ENCODE measurements at places on chromosomes 5 and 9.

GRCh38 chr9:4979239-4979638, 5.8 kb upstream of the JAK2 start:
- no peak for DNase-seq

GRCh38 chr5:139460455-139460854, 2.1 kb downstream of the ECSCR start:
- no peak for DNase-seq

- no peak for DNase-seq
Observed at GRCh38 chr5:124537107-124537506, 209.3 kb downstream of the ZNF608 start.

GRCh38 chr5:154885439-154885838, 27.0 kb downstream of the CNOT8 start:
- DNase-seq = no peak

DNA sequence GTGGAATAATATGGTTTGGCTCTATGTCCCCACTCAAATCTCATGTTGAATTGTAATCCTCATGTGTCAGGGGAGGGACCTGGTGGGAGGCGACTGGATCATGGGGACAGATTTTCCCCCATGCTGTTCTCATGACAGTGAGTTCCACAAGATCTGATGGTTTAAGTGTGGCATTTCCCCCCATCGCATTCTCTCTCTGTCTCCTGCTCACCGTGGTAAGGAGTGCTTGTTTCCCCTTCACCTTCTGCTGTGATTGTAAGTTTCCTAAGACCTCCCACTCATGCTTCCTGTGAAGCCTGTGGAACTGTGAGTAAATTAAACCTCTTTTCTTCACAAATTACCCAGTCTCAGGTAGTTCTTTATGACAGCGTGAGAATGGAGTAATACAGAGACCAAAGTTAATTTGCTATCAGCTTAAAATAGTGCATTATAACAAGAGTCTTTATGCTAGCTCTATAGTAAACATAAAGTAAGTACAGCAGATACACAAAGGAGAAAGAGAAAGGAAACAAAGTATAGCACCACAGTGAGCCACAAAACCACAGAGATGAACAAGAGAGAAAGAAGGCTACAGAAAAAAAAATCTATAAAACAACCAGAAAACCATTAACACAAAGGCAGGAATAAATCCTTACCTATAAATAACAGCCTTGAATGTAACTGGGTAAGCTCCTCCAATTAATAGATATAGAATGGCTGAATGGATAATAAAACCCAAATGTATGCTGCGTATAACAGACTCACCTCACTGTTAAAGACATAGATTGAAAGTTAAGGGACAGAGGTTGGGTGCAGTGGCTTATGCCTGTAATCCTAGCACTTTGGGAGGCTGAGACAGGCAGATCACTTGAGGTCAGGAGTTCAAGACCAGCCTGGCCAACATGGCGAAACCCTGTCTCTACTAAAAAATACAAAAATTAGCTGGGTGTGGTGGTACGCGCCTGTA, 39.7 kb downstream of the RAPGEF6 start:
- no peak for DNase-seq

DNA sequence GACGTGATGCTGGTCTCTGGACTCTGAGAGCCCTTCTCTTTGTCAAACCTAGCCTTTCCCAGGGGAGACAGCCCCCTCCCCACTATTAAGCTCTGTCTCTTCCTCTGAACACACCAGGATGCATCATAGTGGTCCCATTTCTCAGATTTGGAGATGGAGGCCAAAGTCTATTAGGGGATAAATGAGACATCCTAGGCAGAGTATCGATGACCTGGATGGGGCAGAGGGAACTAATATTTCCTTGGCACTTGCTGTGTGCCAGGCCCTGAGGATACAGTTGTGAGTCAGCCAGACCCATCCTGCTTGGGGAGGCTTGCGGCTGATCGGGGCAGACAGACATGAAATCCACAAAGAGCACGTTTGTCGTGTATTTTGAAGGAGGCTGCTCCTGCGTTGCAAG, 5.2 kb downstream of the DNM1 start:
- DNase-seq = no peak

GRCh38 chr9:138104251-138105122, 226.9 kb downstream of the CACNA1B start:
- DNase-seq = no peak

DNA sequence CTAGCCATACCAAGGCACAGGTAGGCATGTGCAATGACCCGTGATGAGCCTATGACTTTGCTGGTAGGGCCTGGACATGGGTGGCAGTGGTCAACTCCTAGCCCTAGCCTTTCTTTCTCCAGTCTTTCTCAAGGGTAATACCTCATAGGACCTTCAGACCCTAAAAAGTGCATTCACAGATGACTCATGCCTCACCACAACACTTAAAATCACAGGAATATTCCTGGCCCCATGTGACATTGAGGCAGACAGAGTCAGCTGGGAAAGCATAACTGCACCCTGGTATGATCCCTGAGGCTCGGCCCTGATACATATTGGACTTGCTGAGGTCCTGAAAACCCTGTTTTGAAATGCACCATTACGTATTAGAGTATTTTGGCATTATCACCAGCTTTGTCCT, 449.5 kb downstream of the HINT1 start:
- DNase-seq = no peak

GRCh38 chr5:178465861-178466288, 124.3 kb downstream of the COL23A1 start:
- DNase-seq = no peak

DNA sequence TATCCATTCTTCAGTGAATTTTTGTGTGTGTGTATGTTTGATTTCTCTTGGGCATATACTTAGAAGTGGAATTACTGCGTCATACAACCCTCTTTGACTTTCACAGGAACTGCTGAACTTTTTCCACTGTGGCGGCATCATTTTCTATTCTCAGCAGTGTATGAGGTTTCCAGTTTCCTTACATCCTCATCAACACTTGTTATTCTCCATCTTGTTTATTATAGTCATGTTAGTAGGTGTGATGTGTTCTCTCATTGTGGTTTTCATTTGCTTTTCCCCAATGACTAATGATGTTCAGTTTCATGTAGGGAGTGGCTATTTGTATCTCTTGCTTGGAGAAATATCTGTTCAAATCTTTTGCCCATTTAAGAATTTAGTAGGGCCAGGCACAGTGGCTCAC, 2.6 kb downstream of the ZNF79 start:
- no peak for DNase-seq

- no peak for DNase-seq
Observed at GRCh38 chr9:92679413-92680165, 9.7 kb upstream of the IPPK start.

- DNase-seq = no peak
Observed at GRCh38 chr5:72667708-72668107, 148.8 kb upstream of the TNPO1 start.

DNA sequence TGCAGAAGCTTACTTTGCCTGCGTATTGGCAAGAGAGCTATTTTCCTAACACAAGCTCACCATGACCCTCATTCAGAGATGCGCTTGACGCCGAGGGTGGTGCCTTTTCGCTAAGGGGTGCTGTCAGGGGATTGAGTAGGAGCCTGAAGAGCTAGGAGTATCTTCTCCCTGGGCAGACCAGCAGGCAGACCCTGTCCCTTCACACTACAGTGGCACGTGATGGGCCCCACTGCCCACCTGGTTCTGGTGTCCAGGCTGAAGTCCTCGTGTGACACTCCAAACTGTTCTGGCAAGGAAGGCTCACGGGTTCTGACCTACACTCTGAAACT, 198.3 kb downstream of the AUH start:
- no peak for DNase-seq

DNA sequence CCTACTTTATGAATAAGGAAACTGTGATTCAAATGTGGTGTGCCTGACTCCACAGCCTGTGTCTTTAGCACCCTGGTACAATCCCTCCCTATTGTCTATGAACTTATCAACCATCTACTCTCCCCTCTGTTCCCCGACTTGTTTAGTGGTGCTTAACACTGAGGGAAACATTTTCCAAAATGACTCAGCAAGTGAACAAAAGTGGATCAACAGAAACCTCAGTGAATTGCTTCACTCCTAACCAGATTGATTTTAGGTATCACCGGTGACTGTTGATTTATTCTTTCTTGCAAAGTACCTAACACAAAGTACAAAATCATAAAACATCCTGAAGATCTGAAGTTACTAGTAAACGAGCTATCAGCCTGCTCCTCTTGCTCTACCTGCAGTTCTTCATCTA, 42.1 kb upstream of the RAPGEF6 start:
- no peak for DNase-seq

DNA sequence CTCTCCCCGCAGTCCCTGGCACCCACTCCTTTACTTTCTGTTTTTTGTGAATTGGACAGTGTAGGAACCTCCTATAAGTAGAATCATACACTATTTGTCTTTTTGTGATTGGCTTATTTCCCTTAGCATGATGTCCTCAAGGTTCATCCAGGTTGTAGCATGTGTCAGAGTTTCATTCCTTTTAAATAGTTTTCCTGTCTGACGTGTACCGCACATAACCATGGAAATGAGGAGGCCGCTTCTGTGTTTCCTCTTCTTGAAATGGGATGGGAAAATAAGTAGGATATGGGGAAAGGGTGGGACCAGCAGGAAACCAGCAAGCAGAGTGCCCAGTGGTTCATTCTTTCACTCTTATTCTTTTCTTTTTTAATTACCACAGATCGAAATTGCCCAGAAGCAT, 72.6 kb upstream of the ENTREP1 start:
- DNase-seq = no peak

DNA sequence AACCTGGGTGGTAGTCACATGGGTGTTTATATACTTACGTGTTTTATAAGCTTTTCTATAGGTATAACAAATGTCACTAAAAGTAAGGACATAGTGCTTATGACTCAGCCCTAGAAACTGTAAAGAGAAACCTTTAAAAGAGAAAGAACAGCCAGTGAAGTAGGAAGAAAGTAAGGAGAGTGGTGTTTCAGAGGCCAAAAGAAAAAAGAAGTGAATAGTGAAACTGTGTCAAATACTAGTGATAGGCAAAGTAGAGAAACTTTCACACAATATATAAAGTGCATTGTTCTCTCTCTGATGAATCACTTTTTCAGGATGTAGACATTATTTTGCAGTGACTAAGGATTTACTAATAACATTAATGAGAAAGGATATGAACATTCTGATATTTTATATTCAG, 74.2 kb upstream of the SUSD1 start:
- DNase-seq = no peak

DNA sequence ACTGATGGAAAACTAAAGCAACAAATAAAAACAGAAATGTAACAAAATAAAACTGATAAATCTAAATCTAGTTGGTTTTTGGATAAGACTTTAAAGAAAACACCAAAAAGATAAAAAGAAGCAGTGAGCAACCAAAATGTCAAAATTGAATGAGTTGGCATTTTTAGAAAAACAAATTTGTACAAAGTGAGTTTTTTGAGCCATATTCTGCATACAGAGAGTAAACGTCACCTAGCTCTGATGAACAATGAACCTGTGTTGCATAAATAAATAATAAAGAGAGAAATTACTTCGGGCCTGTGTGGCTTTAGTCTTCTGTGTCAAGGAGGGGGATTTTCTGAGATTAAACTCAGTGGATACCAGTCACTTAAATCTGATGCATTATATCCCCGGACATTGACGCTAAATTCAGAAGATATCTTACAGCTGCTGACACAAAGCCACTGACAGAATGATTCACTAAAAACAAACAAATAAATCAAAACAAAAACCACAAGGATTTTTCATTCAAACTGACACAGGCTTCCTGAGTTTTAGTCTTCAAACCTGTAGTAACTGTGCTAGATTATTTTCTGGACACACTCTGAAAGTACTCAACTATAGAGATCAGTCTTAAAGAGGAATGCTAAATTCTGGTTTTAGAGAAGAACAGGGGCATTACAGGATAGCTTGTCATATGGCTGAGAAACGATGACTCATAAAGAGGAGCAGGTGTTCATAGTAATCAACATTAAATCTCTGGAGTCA, 403.5 kb upstream of the ST8SIA4 start:
- peak; percentile 13 for DNase-seq

- no peak for DNase-seq
Observed at GRCh38 chr5:39262981-39263380, 43.6 kb upstream of the FYB1 start.

- no peak for DNase-seq
Observed at GRCh38 chr9:36150574-36151315, 14.2 kb downstream of the GLIPR2 start.

- no peak for DNase-seq
Observed at GRCh38 chr9:5418481-5418880, 19.2 kb downstream of the PLGRKT start.

DNA sequence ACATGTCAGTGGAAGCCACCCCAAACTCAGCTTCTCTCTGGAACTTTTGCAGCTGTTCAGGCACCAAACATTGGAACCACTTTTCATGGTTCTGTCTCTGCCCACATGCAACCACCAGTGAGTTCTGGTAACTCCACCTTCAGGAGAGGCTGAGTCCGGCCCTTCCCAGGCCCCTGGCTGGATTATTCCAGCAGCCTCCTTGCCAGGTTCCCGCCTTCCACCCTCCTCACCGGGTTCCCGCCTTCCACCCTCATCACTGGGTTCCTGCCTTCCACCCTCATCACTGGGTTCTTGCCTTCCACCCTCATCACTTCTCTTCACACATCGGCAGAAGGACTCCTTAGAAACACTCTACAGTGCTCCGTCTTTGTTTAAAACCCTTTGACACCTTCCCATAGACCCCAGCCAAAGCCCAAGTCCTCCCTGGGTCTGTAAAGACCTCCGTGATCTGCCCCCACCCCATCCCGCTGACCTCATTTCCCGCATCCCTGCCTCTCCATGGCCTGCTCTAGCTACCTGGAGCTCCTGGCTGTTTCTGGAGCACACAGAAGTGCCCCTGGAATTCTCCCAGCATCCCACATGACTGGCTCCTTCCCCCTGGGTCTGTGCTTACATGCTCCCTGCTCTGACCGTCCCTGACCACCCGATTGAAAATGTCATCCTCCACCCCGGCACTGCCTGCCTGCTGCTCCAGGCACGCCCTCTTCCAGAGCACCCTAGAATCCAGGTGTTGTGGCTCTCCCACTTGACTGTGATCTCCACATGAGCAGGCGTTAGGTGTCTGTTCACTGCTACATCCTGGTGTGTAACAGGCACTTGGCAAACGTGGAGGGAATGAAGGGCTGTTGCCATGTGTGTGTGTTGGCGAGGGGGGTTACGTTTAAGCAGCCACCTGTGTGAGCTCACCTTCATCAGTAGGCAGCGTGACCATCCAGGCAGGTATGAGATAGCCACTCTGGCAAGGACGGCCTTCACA, 17.7 kb downstream of the ROPN1L start:
- DNase-seq = no peak
